ENCODE measurements at places on chromosomes 1 and 21.

GRCh38 chr1:44089371-44090048 is 29.1 kb upstream of the KLF17 start:
- peak; percentile 8 for DNase-seq

DNA sequence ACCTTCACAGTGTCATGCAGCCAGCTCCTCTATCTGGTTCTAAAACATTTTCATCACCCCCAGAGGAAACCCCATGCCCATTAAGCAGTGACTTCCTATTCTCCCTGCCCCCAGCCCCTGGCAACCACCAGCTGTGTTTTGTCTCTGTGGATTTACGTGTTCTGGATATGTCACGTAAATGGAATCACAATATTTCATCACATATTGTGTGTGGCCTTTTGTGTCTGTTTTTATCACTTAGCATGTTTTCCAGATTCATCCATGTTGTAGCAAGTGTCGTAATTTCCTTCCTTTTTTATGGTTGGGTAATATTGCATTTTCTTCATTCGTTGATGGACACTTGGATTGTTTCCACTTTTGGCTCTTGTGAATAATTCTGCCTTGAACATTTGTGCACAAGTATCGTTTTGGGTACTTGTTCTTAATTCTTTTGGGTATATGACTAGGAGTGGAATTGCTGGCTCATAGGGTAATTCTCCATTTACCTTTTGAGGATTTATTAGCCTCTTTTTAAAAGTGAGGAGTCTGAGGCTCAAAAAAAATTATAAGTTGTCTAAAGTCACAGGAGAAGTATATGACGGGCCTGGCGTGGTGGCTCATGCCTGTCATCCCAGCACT is 127.0 kb downstream of the MRPS6 start:
- no peak for DNase-seq

DNA sequence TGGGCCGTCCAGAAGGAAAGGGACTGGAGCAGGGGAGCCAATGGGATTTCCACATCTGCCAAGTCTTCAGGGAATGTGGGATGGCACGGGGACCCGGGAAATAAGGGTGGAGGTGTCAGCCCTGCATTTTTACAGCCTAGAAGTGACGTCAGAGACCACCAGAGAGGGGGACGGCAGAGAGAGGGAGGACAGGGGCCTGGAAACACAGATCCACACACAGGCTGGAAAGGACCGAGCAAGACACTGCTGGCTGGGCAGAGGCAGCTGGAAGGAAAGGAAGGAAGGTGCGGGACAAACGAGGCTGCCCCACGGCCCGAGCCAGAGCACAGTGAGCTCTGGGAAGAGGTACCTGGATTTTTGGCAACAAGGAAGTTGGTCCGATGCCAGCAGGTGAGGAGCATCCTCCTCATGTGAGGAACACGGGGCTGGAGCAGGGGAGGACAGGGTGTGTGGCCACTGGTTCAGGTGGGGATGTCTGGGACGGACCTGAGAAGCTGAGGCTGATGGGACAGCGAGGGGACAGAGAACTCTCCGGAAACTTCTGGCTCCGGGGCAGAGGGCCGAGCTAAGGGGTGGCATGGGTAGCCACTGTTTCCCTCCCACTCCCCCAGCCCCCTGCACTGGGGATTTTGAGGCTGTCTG is 138.3 kb downstream of the PGBD5 start:
- DNase-seq = no peak

- DNase-seq = no peak
Observed at GRCh38 chr21:45829668-45830067, 151.9 kb upstream of the COL6A1 start.

DNA sequence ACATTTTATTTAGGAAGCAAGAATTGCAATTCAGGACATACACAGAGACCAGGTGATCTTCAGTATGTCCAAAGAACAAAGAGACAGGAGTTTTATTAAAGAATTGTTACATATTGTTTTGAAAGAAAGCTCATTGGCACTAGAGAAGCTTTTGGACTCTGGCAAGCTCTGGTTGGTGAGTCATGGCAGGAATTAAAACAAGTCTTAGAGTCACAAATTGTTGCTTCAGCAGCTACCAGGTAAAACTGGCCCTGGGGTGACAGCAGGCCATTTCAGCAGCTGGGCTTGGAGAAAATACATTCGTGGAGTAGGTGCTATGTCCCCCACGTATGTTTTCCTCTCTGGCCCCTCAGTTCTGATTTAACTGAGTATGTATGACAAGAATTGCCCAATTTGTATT is 58.8 kb downstream of the MAP3K21 start:
- no peak for DNase-seq

DNA sequence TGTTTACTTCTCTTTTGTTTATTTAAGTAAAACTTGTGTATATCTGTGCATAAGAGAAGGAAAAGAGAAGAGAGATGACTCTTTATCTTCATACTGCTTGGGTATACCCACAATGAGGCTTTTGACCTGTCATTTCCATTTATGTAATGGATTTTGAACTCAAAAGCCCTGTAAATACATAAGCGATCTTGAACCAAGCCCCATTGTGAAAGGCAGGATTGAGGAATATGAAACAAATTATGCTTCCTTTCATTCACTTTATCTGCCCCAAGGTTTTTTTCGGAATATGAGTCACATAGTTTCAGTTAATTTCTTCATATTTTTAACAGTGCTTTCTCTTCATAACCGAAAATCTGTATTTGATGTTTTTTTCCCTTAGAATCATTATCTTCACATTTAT is 21.4 kb downstream of the CNST start:
- DNase-seq = no peak
